CD4-positive, alpha-beta T cell treated with Interleukin-12 subunit alpha and Interleukin-12 subunit beta, for 1 hour (primary cell): ENCODE measurements at places on chromosomes 4 and X.

- DNase-seq: no peak
These were observed 45.3 kb upstream of the BDH2 start for GRCh38 chr4:103144926-103145325.

GRCh38 chrX:18194688-18195087 lies 26.0 kb downstream of the BEND2 start:
- no peak for DNase-seq

DNA sequence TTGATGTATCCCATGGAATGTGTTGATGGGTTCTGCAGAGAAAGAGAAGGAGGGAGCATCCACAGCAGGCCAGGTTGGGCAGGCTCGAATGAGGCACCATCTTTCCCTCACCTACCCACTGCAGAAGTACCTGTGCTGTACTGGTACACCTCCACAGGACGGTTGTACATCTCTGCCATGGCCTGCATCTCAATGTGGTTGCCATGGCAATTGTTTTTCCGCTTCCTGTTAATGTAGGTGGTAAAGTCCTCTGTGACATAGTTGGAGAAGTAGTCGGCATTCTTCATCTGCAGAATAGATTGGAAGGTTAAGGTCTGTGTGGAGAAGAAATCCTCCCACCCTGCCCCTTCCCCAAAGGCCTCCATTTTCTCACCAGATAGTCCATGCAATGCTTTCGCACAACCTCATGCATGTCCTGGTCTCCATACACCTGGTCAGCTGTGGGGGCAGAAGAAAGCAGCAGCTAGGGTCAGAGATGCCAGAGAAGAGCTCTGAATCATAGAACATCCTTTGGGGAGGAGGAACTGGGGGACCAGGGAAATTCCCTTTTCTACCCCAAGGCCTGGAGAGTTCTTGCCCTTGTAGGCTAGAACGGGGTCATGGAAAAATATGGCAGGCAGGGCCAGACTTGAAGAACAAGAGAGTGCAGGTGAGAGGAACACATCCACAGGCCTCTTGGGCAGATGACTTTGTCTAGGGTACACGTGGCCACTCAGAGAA lies 15.9 kb upstream of the PIM2 start:
- peak; percentile 77 for DNase-seq

DNA sequence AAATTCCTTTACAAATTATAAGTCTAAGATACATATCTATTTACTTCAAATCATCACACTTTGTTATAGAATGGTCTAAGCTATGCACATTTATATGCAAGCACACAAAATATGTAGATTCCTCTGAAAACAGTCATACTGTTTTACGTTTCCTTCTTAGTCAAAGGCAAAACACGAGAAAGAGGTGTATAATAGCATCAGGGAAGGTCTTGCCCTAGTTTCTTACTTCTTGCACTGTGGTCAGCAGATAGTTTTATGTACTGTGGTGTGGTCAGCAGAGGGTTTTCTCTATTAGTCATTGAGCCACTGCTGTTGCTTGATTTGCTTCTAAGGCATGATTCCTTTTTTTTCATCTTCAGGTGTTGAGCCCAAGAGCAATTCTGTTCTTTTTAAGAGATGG lies 117.7 kb downstream of the ADAM29 start:
- DNase-seq: no peak

DNA sequence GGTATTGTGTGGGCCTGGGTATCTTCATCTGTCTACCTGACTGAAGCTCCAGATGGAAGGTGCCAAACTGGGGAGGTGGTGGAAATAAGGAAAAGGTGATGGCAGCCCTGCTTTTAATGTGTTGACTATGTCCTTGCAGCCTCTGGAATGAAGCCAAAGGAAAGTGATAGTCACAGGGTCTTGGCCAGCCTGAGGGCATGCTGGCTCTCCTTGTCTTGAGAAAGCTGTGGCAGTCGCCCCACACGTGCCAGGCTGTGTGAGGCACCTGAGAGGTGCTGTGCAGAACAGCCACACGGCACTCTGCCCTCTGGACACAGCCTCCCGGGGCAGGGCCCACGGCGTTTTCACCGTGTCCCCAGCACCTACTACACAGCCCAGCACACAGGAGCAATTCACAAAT lies 77.6 kb downstream of the NAT8L start:
- no peak for DNase-seq

GRCh38 chr4:157806184-157806583 lies 366.6 kb downstream of the GASK1B start:
- DNase-seq: no peak

DNA sequence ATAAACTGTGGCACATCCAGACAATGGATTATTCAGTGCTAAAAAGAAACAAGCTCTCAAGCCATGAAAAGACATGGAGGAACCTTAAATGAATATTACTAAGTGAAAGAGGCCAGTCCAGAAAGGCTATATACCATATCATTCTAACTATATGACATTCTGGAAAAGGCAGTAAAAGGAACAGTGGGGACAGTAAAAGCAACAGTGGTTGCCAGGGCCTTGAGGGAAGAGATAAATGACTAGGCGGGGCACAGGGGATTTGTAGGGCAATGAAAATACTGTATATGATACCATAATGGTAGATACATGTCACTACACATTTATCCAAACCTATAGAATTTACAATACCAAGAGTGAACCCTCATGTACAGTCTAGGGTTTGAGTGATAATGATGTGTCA lies 115.3 kb downstream of the ATP8A1 start:
- no peak for DNase-seq

GRCh38 chrX:150575419-150575814 lies 7.0 kb downstream of the MTM1 start:
- DNase-seq: peak; percentile 54

DNA sequence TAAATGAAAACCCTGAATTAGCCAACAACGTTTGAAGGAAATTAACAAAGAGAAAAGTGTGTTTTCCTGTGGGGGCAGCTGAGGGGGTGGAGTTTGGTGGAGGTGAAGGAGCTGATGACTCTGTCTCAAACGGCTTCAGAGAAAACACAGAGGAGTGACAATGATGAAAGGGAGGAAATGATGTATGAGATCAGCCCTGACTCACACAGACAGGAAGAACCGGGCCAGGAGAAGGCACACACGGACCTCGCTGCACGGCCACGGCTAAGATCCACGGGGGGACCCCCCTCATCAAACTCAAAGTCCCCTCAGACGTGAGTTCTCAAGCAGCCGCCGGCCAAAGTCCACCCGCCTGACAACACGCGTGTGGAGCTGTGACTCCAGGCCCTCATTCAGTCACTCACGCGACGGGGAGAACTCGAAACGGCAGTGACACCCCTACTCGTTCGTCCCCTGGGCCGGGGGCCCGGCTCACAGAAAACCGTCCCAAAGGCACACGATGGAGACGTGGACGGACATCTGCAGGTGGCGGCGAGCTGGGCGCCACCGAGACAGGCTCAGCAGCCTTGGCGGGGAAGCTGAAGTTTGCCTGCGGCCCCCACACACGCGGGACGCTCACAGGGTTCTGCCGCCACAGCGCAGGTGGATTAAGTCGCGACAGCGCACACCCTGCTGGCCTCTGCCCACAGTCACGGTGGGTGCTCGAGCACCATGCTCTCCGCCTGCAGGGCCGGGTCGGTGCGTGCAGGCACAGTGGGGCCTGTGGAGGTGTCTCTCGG lies 28.8 kb downstream of the PPP2R3B start:
- DNase-seq: peak; percentile 66

DNA sequence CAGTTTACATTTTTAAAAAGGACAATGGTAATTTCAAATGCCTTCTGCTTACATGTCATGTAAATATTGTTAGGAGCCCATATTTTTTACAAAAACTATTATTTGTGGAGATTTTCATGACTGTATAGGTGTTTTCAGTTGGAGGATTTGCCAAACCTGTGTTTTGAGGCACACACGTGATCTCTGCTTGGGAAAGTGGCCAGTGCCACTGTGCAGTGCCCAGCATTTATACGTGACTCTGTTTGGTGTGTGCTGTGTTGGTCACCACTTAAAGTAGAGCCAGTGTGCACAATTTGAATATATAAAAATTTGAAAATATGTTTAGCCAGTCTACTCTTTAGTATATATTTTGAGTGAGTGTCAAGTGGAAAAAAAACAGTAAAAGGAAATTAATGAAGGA lies 26.8 kb upstream of the NAP1L5 start:
- no peak for DNase-seq

- no peak for DNase-seq
These were observed 34.6 kb upstream of the TMPRSS11D start for GRCh38 chr4:67918428-67918827.

DNA sequence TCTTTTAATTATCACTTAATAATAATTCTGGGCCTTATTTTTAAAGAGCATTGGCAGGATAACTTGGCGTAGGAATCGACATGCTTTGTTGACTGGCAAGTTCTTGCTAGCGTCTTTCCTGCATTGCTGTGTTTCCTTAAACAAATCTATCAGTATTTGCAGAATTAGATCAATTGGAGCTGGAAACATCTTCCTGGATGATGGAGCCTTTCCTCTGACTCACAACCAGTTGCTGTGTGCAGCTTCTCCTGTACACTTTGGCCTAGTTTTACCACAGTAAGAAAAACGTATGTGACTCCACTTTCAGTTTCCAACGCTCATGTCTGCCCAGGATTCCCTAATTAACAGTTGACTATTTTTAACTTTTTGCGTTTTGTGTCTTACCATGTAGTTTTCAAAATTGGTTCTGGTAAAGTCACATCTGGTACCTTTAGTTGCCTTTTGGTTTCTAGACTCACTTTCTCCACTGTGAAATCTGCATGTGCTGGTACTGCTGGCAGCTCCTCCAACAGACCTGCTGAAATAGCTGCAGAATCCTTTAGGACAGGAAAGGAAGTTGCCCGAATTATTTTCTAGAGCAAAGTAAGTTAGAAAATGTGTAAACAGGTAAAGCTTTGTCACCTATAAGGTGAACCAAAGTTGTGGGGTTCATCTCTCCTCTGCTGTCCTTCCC lies 553.2 kb upstream of the FAT1 start:
- no peak for DNase-seq

DNA sequence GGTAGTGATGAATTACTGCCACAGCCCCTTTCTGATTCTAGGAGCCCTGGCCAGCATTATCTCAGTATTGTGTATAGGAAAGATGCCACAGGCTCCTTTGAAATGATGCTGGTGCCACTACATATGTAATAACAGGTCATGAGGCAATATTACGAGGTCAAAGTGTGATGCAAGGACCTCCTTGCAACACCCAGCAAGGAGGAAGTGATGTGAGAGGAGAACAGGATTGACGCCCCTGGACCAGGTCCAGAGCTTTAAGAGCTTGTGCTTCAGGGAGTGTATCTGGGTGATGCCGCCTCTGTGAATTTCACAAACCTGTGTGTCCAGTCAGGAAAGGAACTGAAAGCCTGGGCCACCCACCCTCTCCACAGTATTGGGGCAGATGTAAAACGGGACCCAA lies 261.8 kb downstream of the MID1IP1 start:
- peak; percentile 1 for DNase-seq

DNA sequence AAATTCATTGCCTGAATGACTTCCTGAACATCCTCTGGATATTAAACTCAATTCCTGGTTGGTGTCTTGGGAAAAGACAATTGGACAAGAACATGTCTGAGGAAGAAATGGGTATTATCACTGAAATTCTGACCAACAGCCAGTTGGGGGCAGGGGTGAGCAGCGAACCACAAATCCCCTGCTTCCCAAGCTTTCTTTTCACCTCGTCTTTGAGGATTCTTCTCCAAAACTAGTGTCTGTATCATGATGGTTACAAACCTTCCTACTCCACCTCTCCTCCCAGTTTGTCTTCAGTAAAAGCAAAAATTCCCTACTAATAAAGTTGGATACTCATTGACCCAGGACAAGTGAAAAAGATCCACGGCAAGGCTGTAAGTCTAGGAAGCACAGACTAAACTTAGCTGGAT lies 48.3 kb upstream of the WDR1 start:
- no peak for DNase-seq

DNA sequence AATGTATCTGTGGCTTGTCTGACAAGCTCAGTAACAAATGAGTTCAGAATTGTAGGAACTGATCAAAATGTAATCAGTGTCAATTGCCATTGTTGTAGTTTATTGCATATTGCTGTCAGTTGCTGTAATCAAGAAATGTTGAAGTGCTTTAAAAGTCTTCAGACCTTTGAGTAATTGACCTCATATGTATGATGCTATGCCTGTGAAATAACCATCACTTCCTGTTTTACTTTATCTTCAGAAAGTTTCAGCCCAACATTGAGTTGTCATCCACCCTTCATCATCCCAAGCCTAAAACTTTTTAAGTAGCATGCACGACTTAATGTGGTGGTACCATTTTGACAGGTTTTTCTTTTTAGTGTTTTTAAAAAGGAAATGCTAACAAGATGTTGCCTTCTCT lies 212.4 kb downstream of the ARHGAP10 start:
- DNase-seq: no peak

DNA sequence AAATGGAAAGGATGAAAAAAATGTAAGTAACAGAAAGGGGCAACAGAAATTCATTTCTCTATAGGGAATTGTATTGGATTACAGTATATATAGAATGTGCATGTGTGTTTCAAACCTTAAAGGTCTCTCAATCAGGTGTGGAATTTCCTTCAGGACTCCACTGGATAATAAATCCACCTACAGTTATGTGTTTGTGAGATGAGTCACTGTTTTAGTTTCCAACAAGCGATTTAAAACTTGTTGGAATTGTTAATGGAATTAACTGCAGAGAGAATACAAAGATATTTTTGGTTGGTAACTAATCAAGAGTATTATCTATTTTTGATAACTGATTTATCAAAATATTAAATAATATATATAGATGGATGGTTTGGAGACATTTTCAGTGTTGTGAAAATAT lies 32.8 kb downstream of the CEP44 start:
- no peak for DNase-seq

DNA sequence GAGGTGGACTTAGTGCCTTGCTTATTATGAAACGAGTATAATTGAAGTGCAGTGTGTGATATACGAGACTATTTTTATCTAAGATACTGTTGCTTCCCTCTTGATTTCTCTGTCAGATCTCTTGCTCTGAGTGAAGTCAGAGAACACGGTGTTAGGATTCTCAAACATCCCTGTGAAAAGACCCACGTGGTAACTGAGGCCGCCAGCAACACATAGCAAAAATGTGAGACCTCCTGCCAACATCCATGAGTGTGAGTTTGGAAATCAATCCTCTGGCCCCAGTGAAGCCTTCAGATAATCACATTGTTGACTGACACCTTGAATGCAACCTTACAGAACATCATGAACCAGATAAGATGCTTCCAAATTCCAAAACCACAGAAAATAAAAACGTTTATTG lies 954.4 kb downstream of the FAT4 start:
- DNase-seq: no peak

DNA sequence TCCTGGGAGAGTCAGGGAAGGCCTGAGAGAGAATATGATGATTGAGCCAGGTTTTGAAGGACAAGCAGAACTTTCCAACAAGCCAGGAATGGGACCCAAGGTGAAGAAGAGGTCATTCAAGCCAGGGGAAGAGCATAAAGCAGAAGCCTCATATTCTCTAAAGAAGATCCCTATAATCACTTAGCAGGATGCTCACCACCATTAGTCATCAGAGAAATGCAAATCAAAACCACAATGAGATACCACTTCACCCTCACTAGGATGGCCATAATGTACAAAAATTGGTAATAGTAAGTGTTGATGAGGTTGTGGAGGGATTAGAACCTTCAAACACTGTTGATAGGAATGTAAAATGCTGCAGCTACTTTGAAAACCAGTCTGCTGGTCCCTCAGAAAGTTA lies 20.5 kb upstream of the SUPT20HL1 start:
- DNase-seq: no peak
